RKO (cell line): ENCODE measurements at places on chromosomes 16 and 17.
A peak's percentile ranks its signal among the peaks of the same experiment; 100 is the strongest.

GRCh38 chr17:59572301-59572924 is 7.0 kb downstream of the DHX40 start:
- DNase-seq = no peak

GRCh38 chr17:77458202-77459017 is 317.6 kb downstream of the SEC14L1 start:
- DNase-seq = no peak

DNA sequence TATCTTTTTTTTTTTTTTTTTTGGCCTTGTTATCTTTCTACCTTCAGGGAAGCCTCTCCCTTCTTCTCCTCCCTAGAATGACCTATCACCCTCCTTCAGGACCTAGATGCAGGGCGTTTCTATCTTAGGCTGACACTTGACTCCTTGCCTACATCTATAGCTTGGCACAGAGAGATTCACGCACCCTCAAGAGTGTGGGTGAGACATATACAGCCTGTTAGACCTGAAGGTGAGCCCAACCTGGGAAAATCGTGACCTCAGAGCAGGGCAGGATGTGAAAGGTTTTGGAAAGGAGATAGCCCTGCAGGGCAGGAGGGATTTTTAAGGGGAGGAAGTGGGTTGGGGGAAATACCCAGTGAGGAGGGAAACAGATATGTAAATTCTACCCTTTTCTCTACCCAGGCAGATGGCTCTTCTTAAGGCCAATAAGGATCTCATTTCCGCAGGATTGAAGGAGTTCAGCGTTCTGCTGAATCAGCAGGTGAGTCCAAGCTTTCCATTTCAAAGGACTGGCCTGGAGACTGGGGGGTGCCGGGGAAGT is at the start of gene AHSP:
Gene AHSP, plus strand, starts transcription at position 167 of the 541 bp plus-strand sequence. Its CDS starts 240 bp downstream, at position 407.
- no peak for DNase-seq

DNA sequence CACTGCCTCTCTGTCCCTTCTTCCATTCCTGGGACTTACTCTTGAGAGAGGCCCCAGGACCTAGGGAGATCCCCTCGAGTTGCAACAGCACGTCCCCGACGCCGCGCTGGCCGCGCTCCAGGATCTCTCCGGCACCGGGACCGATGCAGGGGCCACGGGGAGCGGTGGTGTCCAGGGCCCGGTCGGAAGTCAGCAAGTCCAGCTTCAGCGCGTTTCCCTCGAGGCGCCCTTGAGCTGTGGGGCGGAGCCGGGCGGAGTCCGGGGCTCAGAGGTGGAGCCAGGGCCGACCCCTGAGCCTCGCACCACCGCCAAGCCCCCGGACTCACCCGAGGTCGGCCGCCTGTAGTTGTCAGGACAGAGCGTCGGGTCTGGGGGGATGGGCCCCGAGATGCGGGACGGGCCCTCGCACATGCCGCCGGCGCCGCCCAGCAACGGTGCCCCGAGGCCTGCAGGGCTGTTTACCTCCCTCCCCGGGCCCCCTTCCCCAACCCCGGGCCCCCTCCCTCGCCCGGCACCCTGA is 458 bp downstream of the ENKD1 start:
- DNase-seq = no peak

DNA sequence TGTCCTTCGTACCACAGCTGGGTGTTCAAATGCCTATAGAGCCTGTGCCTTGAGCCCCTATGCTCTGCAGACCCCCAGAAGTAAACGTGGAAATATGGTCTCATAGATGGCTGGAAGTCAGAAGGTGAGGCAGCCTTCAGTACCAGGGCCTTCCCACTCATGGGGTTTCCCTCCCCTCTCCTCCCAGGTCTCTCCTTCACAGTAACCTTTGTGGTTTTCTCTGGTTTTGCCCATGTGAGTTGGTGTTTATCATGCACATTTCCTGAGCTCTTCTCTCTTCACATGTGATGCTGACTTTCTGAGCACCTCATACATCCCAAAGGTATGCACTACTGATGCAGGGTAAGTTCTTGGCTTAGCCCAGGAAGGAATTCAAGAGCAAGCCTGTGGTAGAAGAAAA is 35.4 kb downstream of the TMEM114 start:
- DNase-seq = no peak

GRCh38 chr17:82242977-82243647 is 14.3 kb downstream of the SLC16A3 start:
- DNase-seq = no peak

DNA sequence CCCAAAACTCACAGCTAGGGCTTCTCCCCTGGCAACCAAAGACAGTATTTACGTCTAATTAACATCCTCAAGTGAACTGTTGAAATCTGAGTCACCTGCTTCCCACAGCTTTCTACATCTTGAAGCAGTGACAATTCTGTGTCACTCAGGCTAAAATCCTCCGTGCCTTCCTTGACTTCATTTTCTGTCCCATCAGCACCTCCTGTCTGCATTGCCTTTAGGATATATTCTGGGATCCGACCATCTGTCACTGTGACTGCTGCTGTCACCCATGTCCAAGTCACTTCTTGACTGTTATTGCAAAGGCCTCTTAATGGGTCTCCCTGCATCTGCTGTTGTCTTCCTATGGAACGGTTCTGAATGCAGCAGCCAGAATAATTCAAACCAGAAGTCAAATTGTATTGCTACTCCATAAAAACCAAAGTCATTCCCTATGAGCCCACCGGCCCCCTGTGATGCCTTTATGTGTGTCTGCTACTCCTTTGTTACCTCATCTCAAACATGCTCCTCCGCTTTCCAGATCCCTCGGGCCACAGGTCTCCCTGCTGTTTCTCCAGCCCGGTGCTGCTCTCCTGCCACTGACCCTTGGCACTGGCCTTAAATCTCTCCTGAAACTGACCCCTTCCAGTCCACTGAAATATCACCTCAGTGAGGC is 56.9 kb downstream of the WWP2 start:
- no peak for DNase-seq

GRCh38 chr16:27951489-27952120 is 111.9 kb downstream of the GSG1L start:
- DNase-seq = peak; percentile 23

DNA sequence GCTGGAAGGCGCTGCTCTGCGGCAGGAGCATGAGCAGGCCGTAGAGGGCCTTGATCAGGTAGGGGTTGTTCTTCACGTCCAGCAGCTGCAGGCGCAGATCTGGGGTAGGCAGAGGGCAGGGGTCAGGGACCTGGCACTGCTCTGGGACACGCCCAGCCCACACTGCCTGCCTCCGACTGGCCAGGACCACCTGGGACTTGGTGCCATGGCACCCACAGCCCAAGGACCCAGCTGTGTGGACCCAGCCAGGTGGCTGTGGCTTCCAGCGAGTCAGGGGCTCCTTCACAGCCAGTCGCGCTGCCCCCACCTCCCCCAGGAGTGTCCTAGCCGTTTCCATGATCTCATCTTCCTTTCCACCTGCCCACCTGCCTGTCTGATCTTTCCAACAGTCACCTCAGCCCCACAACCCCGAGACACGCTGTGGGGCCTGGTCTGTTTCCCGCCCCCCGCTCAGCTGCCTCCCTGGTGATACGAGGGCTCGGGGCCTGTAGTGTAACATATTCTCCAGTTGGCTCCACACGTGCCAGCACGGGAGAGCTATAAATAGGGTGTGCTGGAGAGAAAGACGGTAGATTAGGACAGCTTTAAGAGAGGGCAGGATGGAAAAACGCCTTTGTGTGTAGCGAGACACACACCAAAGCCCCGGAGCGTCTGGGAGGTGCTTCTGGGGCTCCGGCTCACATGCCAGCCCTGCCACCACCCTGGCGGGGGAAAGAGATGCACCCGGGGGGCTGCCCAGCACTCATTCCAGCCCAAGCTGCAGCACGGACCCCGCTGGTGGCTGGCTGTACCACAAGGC is 7.2 kb upstream of the MTSS2 start:
- no peak for DNase-seq

DNA sequence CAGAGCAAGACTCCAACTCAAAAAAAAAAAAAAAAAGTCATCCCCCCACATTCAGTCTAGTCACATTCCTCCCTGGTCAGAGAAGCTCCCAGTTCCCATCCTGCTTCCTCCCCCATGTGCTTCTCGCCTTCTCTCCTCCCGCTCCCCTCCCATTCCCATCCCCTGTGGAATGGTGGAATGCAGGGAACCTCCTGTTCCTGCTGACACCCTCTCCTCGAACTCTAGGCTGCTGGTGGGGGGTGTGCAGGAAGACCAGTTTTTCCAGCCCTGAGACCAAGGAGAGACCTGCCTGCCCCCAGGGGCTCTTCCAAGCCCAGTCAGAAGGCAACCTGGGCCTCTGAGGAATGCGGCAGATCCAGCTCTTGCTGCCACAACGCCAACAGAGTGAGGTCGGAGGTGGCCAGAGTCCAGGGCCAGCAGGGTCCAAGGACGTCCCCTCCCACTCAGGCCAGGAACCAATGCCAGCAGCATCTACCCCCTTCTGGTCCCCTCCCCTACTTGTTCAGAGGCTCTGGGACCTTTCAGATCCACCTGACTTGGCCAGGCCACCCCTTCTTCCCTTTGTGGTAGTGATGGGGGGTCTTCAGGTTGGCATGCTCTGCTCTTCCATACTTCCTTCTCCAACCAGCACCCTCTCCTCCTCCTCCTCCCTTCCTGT is 39.3 kb upstream of the TAC4 start:
- no peak for DNase-seq

- DNase-seq = no peak
Measured at GRCh38 chr17:66481271-66481670, 178.9 kb downstream of the PRKCA start.

- no peak for DNase-seq
Measured at GRCh38 chr16:48596326-48596725, 13.7 kb downstream of the N4BP1 start.

GRCh38 chr17:47276868-47277267 is 23.2 kb downstream of the ITGB3 start:
- DNase-seq = no peak

GRCh38 chr17:28347261-28347891 is 10.0 kb downstream of the POLDIP2 start:
- DNase-seq = peak; percentile 46

- no peak for DNase-seq
Measured at GRCh38 chr16:47096297-47096696, 47.4 kb downstream of the NETO2 start.

GRCh38 chr17:34609210-34609609 is 29.8 kb downstream of the TMEM132E start:
- no peak for DNase-seq

DNA sequence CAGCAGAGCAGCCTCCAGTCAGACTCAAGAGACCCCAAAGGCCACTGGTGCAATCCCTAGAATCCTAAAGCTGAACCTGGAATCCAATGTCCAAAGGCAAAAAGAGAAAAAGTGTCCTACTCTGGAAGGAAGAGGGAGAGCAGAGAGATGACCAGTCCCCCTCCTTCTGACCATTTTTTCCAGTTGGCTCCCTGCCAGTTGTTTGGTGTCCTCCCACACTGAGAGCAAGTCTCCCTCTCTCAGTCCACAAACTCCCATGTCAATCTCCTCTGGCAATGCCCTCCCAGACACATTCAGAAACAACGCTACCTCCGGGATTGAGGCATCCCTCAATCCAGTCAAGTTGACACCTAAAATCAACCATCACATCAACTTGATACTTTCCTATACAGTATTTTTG is 4.3 kb upstream of the CLEC19A start:
- no peak for DNase-seq

DNA sequence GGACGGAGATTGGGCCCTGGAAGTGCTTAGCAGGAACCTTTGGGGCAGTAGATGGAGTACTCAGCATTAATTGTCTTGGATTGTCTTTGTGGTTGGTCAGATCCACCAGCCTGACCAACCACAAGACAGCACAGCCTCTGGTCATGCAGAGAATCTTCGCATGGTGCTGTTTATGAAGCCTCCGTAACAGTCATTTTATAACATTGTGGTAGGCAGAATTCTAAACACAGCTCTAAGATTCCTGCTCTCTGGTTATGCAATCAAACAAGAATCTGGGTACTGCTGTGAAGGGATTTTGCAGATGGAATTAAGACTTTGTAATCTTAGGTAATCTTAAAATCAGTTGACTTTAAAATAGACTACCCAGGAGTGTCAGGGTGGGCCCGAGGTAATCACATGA is 312.2 kb upstream of the GOT2 start:
- no peak for DNase-seq

DNA sequence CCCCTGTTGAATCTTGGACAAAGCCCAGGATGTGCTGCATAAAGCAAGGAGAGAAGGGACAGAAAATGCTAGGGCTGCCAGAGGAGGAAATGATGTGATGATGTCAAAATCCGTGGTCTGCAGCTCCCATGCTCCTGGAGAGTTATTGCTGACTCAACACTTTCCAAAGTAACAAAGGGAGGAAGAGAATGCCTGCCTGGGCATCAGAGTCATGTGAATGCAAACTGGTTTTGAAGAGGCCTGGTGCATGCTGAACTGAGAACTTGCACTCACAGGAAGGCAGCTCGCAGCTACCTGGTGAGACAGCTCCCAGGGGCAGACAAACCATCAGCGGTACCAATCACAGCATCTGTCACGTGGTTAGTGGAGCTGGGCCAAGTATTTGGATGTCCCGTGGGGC is 2.8 kb downstream of the MARVELD3 start:
- DNase-seq = peak; percentile 17

DNA sequence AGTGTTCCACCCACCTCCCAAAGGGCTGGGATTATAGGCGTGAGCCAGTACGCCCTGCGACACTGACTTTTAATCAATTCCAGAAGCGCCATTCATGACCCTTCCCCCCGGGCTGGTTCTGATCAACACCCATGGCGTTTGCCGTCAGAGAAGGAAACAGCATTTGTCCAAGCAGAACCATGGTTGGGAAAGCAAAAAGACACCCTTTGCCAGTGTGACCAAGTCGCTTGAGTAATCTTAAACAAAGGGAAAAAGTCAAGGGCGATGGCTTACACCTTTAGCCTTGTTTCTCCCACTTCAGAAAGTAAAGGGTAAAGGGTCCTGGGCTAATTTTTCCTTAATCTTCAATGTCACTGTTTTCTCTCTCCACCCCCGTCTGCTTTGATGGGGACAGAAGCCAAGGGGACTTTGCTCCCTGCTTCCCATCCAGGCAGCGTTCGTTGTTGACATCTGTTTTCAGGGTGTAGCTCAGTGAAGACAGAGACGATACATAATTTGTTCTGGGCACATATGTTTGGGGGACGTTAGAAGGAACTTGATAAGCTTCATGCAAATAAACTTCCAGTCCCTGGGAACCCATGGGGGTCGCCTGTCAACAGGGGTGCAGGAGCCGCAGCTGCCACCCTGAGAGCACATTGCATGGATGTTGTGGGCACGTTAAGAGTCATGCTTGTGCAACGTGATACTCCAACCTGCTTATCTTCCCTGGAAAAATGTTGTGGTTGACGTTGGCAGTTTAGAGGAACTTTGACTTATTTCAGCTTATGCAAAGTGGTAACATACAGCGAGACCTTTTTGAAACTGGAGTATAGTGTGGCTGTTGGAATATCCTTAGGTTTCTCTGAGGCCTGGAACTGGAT is 50.6 kb upstream of the TANGO6 start:
- DNase-seq = no peak

GRCh38 chr16:77793417-77793816 is 5.1 kb downstream of the VAT1L start:
- DNase-seq = no peak
